ENCODE measurements at places on chromosomes 1 and 21.

GRCh38 chr1:33606272-33606671 is 133.8 kb downstream of the ZSCAN20 start:
- DNase-seq: no peak
- no peak overlapping the region for H3K4me3 ChIP-seq
- H3K27me3 ChIP-seq: 0 out of 2 replicates have a peak, but pooled peaks cover 6% of the 10 kb centered on the region

- no peaks in the 10 kb centered on the region for H3K27me3 ChIP-seq
- DNase-seq: no peak
- no peak overlapping the region for H3K27ac ChIP-seq
- H3K4me3 ChIP-seq: no peak overlapping the region
These were observed 93.3 kb downstream of the PDE9A start for GRCh38 chr21:42746593-42747275.

DNA sequence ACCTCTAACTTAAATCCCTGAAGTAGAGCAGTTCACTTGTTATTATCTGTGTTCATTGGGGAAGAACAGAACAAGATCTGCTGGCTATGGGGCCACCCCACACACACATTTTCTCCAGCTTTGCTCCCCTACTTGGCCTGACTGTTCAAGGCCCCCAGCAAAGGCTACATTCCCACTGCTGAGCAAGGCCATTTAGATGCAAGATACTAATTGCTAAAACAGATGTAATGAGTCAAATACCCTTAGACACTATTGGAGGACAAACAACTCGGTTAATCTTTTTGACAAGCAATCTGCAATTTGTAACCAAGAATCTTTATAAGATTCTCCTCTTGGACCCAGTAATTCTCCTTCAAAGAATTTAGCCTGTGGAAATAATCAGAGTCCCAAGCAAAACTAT is 67.7 kb downstream of the NAV1 start:
- H3K4me1 ChIP-seq: peaks cover 32% of the 10 kb centered on the region
- no peak overlapping the region for H3K27ac ChIP-seq
- H3K4me3 ChIP-seq: no peak overlapping the region
- peaks cover 6% of the 10 kb centered on the region for H3K36me3 ChIP-seq
- no peaks in the 10 kb centered on the region for H3K27me3 ChIP-seq

DNA sequence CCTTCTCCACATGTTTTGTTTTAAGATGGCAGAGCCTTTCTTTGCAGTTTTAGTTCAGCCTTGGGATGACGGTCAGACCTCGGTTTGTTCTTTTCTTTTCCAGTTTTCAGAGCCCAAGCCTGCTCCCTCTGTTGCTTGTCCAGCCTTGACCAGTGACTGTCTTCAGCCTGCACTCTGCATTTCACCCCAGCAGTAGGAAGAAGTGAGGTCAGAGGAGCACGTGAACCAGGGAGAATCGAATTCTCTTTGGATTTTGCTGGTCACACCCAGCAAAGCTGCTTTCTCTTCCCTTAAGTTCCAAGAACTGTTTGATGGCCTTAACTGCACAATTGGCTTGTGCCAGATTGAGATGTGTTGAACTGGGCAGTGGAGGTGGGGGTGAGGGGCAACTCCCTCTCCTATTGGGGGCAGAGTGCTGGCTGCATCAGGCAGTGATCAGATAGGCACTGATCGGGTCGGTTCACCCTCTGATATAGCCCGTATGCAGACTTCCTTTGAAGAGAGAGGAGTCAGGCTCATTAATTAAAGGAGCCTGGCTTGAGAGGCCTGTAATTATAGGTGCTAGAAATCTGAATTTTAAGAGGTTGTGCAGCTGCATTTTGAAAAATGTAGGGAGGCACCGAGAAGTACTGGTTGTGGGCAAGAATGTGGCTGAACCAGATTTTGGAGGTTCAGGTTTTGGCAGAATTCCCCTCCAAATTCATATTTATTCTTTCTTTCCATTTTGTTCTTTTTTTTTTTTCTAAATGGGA is 42.4 kb downstream of the PEX14 start:
- H3K4me3 ChIP-seq: no peak overlapping the region
- no peaks in the 10 kb centered on the region for H3K36me3 ChIP-seq
- no peaks in the 10 kb centered on the region for H3K4me1 ChIP-seq
- no peak overlapping the region for H3K27ac ChIP-seq
- H3K27me3 ChIP-seq: no peaks in the 10 kb centered on the region
- no peak for DNase-seq

DNA sequence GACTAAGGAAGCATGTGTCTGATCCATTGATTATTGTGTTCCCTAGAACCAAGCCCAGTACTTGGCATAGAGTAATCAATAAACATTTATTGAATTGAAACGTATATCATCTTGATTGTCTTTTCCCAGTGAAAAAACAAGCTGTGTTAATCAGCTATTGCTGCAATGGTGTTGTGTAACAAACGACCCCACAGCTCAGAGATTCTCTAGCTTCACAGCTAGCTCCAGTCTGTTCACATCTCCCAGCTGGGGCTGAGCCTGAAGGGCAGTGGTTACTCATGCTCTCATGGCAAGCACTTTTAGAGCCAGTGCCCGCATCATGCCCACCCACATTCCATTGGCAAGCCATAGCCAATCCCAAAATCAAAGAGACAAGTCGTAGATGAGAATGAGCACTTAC is 237.4 kb upstream of the RAB4A start:
- DNase-seq: no peak
- H3K36me3 ChIP-seq: no peaks in the 10 kb centered on the region
- H3K4me3 ChIP-seq: no peak overlapping the region

DNA sequence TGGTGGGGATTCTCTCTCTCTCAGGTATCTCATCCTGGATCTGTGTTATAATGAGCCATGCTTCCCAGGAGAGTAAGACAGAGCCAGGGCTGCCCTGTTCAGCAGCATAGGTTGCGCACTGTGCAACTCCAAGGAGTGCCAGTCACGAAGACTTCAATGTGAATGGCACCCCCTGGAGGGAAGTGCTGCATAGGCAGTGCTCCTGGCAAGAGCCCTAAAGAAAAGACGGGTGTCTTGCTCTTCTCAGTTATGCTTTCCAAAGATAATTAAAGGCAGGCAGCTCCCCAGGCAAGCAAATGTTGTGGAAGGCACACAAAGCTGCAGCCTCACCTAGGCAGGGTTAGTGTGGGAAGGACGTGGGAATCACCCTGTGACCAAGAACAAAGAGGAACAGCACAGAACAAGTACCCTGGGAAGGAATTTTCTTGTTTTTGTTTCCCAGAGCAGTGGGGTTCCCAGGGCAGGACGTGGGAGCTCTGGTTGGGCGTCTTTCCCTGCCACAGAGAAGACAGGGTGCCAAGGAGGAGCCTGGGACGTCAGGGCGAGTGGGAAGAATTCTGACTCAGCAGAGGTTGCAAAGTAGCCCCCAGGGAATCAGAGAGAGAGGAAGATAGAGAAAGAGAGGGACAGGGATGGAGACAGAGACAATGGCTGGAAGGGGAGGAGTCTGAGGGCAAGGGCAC is 120.9 kb downstream of the KCNN3 start:
- H3K4me1 ChIP-seq: peaks cover 54% of the 10 kb centered on the region
- peaks cover 6% of the 10 kb centered on the region for H3K36me3 ChIP-seq
- H3K4me3 ChIP-seq: no peak overlapping the region
- H3K27ac ChIP-seq: peak overlapping the region; percentile 84
- DNase-seq: no peak
- H3K27me3 ChIP-seq: no peaks in the 10 kb centered on the region

GRCh38 chr1:33583567-33583966 is 111.1 kb downstream of the ZSCAN20 start:
- no peak overlapping the region for H3K27ac ChIP-seq
- H3K27me3 ChIP-seq: peaks cover 51% of the 10 kb centered on the region
- H3K4me3 ChIP-seq: no peak overlapping the region

GRCh38 chr1:168099337-168099801 is 37.4 kb downstream of the GPR161 start:
- H3K27me3 ChIP-seq: no peaks in the 10 kb centered on the region
- H3K27ac ChIP-seq: no peak overlapping the region
- no peak for DNase-seq
- no peaks in the 10 kb centered on the region for H3K4me1 ChIP-seq
- H3K36me3 ChIP-seq: no peaks in the 10 kb centered on the region

DNA sequence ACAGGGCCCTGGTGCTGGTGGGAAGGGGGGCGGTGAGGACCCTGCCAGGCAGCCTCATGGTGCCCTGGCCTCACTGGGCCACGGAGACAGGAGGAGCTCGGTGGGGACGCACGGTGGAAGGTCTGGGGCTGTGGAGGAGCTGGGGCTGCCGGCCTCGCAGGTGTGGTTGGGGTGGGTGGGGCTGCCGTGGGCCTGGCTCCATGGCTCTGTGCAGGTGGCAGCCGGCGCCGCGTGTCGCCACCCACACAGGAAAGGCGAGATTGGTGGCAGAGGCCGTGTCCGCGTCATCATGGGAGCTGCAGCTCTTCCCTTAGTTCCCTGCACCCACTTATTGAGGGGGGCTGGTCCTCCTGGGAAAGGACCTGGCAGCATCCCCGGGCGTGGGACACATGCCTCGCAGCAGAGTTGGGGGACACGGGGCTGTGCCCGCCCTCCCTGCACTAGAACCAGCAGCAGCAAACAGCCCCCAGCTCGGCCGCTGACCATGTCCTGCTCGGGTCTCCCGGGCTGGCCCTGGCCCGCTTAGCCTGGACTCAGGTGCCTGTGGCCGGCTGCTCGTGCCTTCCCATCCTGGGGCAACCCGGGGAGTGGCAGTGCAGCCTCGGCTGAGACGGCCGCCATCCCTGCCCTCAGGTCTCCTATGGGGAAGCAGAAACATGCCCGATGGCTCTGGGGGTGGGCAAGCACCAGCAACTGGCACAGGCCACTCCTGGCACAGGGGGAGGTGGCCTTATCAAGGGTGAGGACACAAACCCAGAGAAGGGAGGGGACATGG is 7.5 kb upstream of the TTC34 start:
- H3K27ac ChIP-seq: no peak overlapping the region
- H3K4me3 ChIP-seq: no peak overlapping the region
- no peak for DNase-seq

DNA sequence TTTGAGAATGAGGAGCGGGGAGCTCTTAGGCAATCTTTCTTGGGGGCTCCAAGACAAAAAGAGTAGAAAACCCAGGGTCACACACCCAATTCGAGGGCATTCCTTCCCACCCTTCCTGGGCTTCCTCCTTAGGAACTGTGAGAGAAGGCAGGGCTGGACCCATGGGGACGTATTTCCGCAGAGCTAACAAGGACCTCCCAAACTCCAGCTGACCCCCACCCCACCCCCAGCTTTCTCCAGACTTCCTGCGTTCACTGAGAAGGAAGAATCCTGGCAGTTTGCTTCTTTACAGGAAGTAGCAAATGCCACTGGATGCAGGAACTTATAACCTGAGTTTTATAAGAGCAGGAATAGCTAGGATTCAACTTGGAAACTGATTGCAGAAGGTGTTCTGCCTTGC is 2.7 kb upstream of the LHX9 start:
- DNase-seq: no peak
- H3K36me3 ChIP-seq: no peaks in the 10 kb centered on the region
- no peak overlapping the region for H3K4me3 ChIP-seq

DNA sequence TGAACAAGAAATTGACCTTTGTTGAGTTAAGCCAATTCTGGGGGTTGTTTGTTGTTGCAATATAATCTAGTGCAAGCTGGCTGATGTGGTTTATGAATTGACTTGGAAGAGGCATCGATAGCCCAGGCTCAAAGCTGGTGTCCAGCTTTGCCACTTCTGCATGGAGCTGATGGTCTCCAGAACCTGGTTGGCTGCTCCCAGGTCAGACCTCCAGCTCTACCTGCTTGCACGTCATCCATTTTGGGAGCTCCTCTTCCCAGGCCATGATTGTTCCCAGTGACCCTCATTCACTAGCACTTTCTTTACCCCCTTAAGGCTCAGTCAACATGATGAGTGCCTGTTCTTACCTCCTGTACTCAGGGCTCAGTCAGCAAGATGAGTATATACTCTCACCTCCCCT is 5.8 kb upstream of the AJAP1 start:
- DNase-seq: no peak
- no peak overlapping the region for H3K27ac ChIP-seq
- no peaks in the 10 kb centered on the region for H3K4me1 ChIP-seq
- no peaks in the 10 kb centered on the region for H3K27me3 ChIP-seq
- H3K4me3 ChIP-seq: no peak overlapping the region
- H3K36me3 ChIP-seq: no peaks in the 10 kb centered on the region

- H3K27ac ChIP-seq: no peak overlapping the region
- H3K4me1 ChIP-seq: no peaks in the 10 kb centered on the region
- H3K4me3 ChIP-seq: no peak overlapping the region
- H3K27me3 ChIP-seq: no peaks in the 10 kb centered on the region
These were observed 34.0 kb downstream of the ASTN1 start for GRCh38 chr1:177130451-177130945.

GRCh38 chr1:178151831-178152230 is 57.9 kb downstream of the RASAL2 start:
- DNase-seq: no peak
- H3K36me3 ChIP-seq: no peaks in the 10 kb centered on the region
- H3K4me1 ChIP-seq: peaks cover 7% of the 10 kb centered on the region
- H3K27ac ChIP-seq: no peak overlapping the region

DNA sequence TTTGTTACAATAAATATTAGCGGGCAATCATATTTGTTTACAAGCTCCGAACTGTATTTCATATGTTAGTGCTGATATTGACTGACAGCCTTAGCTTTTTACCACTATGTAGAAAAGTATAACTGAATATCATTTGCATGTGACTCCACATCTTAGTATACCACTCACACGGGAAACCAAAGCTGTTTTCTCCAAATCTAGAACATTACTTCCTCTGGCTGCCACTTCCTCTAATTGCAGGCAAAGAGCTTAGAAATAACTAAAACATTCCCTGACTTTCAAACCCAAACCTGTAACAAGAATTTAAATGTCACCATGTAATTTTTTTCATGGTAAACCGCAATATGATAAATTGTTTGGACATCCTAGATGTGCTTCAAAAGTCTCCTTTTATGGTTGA is 174.7 kb downstream of the LBR start:
- H3K27me3 ChIP-seq: no peaks in the 10 kb centered on the region
- H3K4me1 ChIP-seq: no peaks in the 10 kb centered on the region
- no peak overlapping the region for H3K4me3 ChIP-seq
- no peak overlapping the region for H3K27ac ChIP-seq
- H3K36me3 ChIP-seq: no peaks in the 10 kb centered on the region

DNA sequence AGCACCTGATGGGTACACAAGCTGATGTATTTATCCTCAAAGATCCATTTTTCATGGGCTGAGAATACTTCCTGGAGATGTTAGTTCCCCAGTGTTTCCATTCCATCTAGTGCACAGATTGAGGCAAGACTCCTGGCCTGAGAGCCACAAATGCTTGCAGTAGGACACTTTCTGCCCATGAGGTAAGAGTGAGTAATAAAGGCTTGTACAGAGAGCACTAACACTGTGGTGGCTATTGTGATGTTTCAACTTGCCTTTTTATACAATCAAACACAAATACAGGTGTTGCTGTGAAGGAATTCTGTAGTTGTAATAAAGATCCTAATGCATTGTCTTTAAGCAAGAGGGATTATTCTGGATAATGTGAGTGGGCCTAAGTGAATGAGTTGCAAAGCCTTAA is 186.1 kb upstream of the ADAMTS5 start:
- H3K36me3 ChIP-seq: no peaks in the 10 kb centered on the region
- peaks cover 3% of the 10 kb centered on the region for H3K4me1 ChIP-seq
- no peak for DNase-seq
- H3K4me3 ChIP-seq: no peak overlapping the region
- H3K27ac ChIP-seq: no peak overlapping the region

GRCh38 chr1:169110236-169110635 is 3.7 kb downstream of the ATP1B1 start:
- no peak for DNase-seq
- H3K4me3 ChIP-seq: no peak overlapping the region
- H3K4me1 ChIP-seq: peaks cover 6% of the 10 kb centered on the region
- no peaks in the 10 kb centered on the region for H3K27me3 ChIP-seq
- H3K27ac ChIP-seq: no peak overlapping the region

- no peak overlapping the region for H3K4me3 ChIP-seq
- no peaks in the 10 kb centered on the region for H3K27me3 ChIP-seq
- H3K4me1 ChIP-seq: no peaks in the 10 kb centered on the region
These were observed 83.1 kb downstream of the HS2ST1 start for GRCh38 chr1:86997538-86997937.

Data from SJCRH30 (cell line).